Activated T-cell treated with anti-CD3 and anti-CD28 coated beads for 24 hours (primary cell): ENCODE measurements at places on chromosomes 4 and X.

DNA sequence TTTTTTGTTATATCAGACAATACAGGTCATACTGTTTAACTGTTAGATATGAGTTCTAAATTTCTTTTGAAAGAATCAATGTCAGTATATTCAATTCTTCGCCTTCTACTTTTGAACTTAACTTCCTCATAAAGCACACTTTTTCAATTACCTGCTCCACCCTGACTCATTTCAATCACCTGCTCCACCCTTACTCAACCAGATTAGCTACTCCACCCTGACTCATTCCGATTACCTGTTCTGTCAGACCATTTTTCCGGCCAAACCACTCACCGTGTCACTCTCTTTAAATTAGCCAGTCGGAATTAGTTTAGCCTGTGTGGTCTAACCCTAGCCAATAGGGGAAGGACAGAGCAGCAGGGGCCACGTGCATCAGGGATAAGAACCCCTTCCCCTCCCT, 751.8 kb upstream of the POU3F4 start:
- no peak for DNase-seq

GRCh38 chrX:31227250-31227649, 155.4 kb upstream of the FTHL17 start:
- DNase-seq, result no peak

DNA sequence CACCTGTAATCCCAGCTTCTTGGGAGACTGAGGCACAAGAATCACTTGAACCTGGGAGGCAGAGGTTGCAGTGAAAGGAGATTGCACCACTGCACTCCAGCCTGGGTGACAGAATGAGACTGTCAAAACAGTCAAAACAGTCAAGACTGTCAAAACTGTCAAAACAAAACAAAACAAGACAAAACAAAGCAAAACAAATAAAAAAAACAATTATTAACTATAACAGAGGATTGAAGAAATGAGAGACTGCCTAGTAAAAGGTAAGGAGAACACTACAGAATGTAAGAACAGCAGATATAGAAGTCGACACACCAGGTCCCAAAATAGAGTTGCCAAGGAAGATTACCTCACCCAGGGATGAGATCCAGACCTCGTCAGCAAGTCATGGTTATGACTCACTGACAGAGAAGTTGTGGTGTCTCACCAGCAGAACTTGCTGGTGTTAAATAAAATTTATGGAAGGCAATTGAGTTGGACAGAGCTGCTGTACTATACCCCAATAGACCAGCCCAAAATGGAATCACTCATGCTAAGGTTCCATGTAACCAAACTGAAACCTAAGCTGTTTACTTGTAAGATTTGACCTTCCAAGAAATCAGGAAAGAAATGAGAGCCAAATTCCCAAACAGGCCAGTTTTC, 32.1 kb upstream of the GK start:
- no peak for DNase-seq

DNA sequence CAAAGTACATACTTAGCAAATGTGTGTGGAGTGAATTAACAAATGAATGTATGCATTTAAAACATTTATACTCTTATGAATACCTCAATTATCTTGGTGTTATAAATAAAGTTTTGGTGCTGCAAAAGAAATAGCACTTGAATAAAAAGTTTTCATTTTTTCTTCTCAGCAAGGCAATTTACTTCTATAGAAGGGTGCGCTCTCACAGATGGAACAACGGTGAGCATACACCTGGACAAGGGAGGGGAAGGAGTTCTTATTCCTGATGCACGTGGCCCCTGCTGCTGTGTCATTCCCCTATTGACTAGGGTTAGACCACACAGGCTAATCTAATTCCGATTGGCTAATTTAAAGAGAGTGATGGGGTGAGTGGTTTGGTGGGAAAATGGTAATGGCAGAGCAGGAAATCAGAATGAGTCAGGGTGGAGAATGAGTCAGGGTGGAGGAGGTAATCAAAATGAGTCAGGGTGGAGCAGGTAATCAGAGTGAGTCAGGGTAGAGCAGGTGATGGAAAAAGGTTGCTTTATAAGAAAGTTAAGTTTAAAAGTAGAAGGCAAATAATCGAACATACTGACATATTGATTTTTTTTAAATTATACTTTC, 28.2 kb upstream of the PGK1 start:
- no peak for DNase-seq

- peak; percentile 79 for DNase-seq
Measured at GRCh38 chr4:10096201-10096977, 20.2 kb downstream of the WDR1 start.

DNA sequence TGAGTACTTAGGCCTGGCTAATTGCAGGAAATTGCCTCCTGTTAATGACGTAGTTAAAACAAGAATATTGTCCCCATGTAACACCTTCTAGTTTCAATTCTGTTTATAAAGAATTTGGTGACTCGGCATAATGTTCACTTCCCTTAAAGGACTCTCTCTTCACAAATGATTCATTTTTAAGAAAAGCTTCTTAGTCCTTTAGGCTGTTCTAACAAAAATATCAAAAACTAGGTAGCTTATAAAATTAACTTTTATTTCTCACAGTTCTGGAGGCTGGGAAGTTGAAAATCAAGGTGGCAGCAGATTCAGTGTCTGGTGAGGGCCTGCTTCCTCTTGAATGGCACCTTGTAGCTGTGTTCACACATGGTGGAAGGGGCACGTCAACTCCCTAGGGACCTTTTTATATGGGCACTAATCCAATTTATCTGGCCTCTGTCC, 23.8 kb downstream of the COL25A1 start:
- DNase-seq, result no peak

DNA sequence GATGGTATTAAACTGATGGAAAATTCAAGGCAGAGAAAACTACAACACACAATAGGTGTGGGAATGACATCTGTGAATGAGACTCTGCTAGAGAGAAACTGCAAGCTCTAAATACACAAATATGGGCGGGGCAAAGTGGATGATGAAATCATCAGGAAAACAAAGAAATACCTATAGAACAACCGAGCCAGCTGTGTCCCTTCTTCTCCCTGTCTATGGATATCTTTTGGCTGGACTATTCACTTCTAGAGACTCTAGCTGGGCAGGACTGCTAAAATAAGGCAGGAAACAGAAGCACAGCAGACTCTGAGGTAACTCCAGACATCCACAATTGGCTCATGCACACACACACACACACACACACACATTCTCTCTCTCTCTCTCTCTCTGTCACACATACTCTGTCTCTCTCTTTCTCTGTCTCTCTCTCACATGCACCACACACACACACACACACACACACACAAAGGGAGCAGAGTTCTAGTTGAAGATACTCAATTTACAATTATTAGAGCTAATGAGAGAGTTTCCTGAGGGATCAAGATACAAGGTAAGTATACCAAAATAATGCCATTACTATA, 27.2 kb upstream of the EDNRA start:
- no peak for DNase-seq

GRCh38 chr4:186719925-186720694, 3.5 kb downstream of the FAT1 start:
- no peak for DNase-seq

GRCh38 chr4:12393631-12394262, 965.1 kb upstream of the HS3ST1 start:
- DNase-seq, result no peak
